GM12878 (cell line): ENCODE measurements at places on chromosomes 4 and X.

DNA sequence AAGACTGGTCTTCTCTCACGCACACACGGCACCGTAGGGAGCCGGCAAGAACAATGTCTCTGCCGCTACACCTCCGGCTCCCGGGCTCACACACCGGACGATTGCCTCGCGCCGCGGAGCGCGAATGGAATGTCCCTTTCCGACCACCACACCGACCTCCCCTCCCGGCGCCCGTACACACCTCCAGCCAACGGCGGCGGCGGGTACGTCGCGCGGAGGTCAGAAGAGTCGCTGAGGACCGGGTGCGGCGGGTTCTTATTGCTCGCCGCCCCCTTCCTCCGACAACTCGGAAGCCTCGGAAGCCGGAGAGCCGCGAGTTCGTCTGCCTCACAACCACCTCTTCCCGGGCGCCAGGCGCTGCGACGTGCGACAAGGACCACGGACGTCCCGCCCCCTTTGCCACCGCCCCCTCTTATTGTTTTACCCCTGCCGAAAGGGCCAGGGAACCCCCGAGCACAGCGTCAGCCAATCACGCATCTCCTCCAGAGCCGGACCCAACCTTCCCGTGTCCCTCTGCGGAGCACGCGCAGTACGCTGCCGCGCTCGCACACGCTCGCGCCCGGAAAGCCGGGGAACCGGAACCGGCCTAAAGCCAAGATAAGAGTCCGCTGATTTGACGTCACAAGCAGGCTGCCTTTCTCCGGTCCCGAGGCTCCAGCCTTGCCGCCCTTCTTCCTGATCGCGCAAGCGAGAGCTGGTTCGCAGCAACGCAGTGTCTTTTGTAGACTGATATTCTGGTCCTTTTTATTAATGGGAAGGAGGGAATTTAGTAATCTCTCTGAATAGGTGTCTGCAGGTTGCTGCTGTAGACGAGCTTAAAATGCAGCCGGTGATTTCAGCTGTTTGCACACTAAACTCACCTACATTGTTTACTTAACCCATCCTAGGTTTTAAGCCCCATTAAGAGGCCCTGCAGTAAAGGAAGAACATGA is at the start of gene G3BP2:
Gene G3BP2, minus strand, starts transcription at position 385 of the 932 bp plus-strand sequence. CDS start 11,386 bp downstream, outside the sequence.
- DNase-seq = peak; percentile 98

DNA sequence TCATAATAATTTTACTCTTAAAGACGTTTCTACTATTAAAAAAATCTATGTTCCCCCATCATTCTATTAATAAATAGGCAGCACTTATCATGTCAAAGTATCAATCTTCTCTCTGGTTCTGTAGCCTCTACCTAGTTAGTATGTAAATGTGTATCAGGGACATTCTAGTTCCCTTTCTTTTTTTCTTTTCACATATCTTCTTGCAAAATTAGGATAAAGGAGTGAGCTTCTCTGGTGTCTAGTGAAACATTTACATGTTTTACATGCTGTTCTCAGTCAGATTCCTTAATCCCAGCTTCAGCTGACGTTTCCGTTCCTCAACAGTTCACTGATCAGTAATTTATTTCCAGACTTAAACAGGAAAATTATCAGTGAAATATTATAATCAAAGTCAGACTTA is 11.8 kb downstream of the PCDH10 start:
- no peak for DNase-seq

DNA sequence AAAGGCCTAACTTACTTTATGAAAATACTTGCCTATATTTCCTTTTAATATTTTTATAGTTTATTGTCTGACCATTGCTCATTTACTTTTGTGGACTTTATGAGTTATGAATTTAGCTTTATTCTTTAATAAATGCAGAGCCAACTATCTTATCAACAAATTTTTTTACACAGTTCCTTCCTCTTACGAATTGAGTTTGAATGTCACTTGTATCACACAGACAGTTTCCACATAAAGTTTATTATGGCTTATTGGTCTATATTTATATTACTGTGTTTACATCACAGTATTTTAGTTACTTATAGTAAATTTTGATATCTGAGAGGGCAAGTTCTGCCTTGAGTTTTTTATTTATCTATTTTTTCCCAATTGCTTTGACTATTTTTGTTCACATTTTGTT is 450.6 kb downstream of the C4orf33 start:
- no peak for DNase-seq

- DNase-seq = no peak
Observed at GRCh38 chr4:182409271-182409670, 166.1 kb downstream of the TENM3 start.

GRCh38 chr4:173519111-173520101 is 10.6 kb downstream of the HAND2 start:
- no peak for DNase-seq

- no peak for DNase-seq
Observed at GRCh38 chr4:147768113-147768512, 36.2 kb downstream of the ARHGAP10 start.

GRCh38 chr4:84908876-84909275 is 57.6 kb downstream of the WDFY3 start:
- no peak for DNase-seq

- no peak for DNase-seq
Observed at GRCh38 chr4:86449746-86450588, 90.1 kb upstream of the MAPK10 start.

GRCh38 chr4:101114936-101115372 is 232.4 kb downstream of the PPP3CA start:
- DNase-seq = no peak

DNA sequence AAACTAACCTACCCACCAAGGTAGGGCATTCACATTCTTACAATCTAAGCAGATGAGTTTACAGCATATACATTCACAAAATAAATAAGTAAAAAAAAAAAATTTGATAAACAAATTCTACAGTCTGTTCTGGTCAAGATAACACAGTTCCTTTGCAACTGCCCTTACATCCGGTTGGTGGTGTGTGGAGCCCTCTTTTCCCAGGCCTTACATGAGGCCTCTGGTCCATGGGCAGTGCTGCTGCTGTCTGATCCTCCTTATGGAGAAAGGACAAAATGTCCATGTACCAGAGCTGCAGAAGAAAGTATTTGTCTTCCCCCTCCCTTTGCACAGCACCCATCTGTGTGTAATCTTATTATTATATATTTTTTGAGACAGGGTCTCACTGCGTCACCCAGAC is 2.2 kb upstream of the SEPTIN11 start:
- DNase-seq = no peak

- DNase-seq = no peak
Observed at GRCh38 chr4:158884280-158884679, 115.5 kb downstream of the FNIP2 start.

DNA sequence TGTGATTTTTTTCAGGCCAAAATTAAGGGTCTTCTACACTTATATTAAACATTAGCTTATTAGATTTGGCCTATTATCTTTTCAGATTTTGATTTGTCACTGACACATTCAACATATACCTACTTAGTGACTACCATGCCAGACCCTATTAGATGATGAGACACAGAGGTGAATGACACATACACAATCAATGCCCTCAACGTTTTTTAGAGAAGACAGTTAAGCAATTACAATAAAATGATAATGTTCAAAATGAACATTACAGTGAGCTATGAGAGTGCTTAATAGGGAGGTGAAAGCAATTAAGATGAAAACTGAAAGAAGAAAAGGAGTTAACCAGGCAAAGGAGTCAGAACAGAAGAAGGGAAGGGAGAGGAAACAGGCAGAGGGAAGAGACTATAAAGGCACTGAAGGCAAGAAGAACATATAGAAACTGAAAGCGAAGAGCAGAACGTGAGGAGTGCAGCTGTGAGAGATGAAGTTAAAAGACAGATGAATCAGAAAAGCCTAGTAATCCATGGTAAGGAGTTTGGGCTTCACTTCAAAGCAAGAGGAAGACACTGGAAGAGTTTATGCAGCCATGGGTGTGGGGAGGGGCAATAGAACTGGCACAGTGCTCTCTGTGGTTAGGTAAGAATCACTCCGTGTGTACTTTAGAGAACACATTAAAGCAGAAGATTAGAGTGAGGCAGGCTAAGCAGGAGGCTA is 119.0 kb downstream of the REELD1 start:
- peak; percentile 59 for DNase-seq

- no peak for DNase-seq
Observed at GRCh38 chr4:30756553-30756952, 36.4 kb downstream of the PCDH7 start.

- peak; percentile 73 for DNase-seq
Observed at GRCh38 chrX:13697455-13697854, 8.5 kb downstream of the RAB9A start.

GRCh38 chr4:118918388-118918787 is 29.7 kb downstream of the SYNPO2 start:
- DNase-seq = no peak

- DNase-seq = no peak
Observed at GRCh38 chr4:80540349-80540748, 204.8 kb downstream of the CFAP299 start.

DNA sequence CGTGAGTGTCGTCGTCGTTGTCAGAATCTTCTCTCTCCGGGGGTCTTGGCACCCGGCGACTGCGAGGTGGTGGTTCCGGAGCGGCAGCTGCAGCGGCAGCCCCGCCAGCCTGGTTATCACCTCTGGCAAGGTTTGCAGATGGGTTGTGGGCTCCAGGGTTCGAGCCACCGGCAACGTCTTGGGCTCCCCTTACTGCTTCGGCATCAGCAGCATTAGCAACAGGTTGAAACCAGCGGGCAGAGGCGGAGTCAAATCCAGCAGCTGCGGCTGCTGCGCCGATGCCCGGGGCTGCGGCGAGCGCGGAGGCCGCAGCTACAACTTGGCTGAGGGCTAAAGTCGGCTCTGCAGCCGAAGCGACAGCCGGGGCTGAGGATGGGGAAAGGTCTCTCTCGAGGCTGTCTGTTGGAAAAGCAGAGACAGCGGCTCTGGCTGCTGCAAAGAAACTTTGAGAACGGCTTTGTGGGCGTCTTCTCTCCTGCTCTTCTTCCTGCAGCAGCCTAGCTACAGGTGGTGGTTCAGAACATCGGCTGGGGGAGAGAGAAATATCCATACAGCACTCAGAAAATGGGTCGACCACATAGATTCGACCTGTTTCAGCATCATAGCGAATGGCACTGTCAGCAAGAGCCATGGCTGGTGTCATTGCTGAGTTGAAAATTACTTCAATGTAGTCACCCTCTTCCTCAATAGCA is 3.6 kb downstream of the IRS4 start:
- DNase-seq = no peak

DNA sequence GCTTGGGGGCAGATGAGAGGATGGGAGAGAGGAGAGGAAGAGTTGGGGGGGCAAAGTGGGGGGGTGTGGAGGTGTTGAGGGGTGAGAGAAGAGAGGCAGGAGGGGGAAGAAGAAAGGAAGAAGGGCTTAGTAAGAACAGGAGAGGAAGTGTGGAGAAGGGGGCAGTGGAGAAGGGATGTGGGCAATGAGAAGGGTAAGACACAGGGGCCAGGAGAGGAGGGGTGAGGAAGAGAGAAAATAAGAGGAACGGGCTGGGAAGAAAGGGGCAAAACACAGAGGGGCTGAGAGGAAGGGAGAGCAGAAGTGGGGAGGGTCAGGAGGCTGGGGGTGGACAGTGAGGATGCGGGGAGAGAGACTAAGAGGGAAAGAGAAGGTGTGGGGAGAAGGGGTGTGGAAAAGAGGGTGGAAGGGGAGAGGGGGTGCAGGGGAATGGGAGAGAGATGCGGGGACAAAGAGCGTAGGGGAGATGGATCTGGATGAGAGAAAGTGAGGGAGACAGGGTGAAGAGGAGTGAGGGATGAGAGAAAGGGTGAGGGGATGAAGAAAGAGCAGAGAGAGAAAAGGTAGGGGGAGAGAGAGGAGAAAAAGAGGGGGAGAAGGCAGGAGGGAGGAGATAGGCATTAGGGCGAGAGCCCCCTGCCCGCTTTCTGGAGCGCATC is 12.9 kb downstream of the SH3KBP1 start:
- DNase-seq = no peak

GRCh38 chr4:88793475-88793874 is 95.8 kb upstream of the NAP1L5 start:
- no peak for DNase-seq

- no peak for DNase-seq
Observed at GRCh38 chr4:118265312-118266144, 87.3 kb downstream of the PRSS12 start.

- DNase-seq = no peak
Observed at GRCh38 chr4:70359115-70359661, 1.4 kb upstream of the SMR3A start.

- no peak for DNase-seq
Observed at GRCh38 chrX:149759824-149760223, 14.0 kb upstream of the HSFX1 start.

DNA sequence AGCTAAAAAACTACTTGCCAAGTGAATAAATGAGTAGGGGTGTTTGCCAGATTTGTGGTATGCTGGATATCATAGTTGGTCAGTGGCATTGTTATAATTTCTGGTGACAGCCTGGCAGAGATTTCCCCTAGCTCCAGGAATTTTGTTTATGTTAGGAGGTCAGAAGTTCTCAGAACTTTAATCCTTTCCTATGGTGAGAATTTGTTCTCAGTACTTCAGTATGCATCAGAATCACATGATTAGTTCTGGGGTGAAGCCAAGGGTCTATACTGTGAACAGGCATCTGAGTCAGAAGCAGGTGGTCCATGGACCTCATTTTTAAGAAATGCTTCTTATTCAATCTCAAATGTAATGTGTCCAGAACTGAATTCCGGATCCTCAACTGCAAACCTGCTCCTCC is 10.5 kb downstream of the RASSF6 start:
- DNase-seq = no peak

GRCh38 chr4:123696687-123697086 is 300.1 kb downstream of the SPRY1 start:
- no peak for DNase-seq

GRCh38 chr4:122170775-122171174 is 18.6 kb downstream of the BLTP1 start:
- DNase-seq = no peak

GRCh38 chr4:39910064-39910463 is 67.6 kb downstream of the PDS5A start:
- no peak for DNase-seq

GRCh38 chrX:36650622-36651021 is 357.5 kb upstream of the FAM47C start:
- DNase-seq = no peak

- no peak for DNase-seq
Observed at GRCh38 chr4:6504900-6505496, 32.6 kb upstream of the PPP2R2C start.

GRCh38 chr4:3302786-3303564 is 10.2 kb downstream of the RGS12 start:
- no peak for DNase-seq

DNA sequence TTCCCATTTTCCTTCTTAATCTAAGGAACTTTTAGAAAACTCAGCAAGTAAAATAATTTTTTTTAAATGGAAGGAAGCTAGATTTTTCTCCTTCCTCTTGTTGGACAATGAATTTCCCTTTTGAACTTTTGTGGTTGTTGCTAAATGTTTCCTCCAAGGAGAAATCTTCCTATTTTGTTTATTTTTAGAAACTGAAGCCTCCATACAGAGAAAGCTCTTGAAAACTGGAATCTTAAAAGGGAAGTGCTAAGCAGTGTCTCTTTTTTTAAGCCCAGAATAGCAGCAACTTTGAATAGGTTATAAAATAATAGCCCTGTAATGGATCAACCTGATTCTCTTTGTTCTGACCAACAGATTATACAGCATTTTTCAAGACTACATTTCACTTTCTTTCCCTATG is 15.1 kb upstream of the DCLK2 start:
- DNase-seq = no peak
